AG04450 (cell line): ENCODE measurements at places on chromosomes 6 and 20. TPM values are rescaled to one million over a fixed set of nuclear protein-coding genes. Genes with fewer than 3 reads are reported as not detected.
A peak's percentile ranks its signal among the peaks of the same experiment; 100 is the strongest.

The OR2J1 gene
- polyA plus RNA-seq: not detected in 2 replicates

The BCAS1 gene
- not detected in 2 replicates for polyA plus RNA-seq

The SLC17A2 gene
- not detected in 2 replicates for polyA plus RNA-seq

The SYCP2 gene
- polyA plus RNA-seq: 0.24 and 0.25 TPM in 2 replicates

The TSPO2 gene
- polyA plus RNA-seq: not detected in 2 replicates

The SS18L1 gene
- polyA plus RNA-seq: 6.5 and 6.8 TPM in 2 replicates

The MYCT1 gene
- polyA plus RNA-seq: 0.07 and 0.25 TPM in 2 replicates

The DTNBP1 gene
- polyA plus RNA-seq: 15.2 and 18.5 TPM in 2 replicates

The SLC44A4 gene
- polyA plus RNA-seq: 0.04 and 0.12 TPM in 2 replicates

- peak; percentile 60 for DNase-seq
Measured at GRCh38 chr6:36633915-36634314, 39.8 kb downstream of the SRSF3 start.

DNA sequence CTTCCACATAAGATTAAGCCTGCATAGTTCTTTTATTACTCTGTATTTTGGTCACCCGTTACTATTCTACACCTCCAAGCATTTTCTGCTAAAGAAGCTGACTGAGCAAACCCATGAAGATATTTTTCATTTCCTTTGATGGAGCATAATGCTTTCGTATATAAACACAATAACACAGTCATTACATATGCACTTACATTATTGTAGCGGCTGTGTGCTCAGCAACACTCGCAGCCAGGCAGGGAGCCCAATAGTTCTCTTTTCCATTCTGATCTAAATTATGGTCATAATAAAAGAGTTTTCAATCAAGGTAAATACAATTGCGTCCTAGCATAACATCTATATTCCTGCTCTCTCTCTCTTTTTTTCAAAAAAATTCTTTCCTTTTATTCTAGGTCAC is 69.6 kb upstream of the TFB1M start:
- no peak for DNase-seq

- DNase-seq: no peak
Measured at GRCh38 chr20:45911486-45912343, at the start of gene PLTP. Gene PLTP, minus strand, starts transcription at chr20:45912155. Its CDS starts 703 bp downstream, at chr20:45911452.

DNA sequence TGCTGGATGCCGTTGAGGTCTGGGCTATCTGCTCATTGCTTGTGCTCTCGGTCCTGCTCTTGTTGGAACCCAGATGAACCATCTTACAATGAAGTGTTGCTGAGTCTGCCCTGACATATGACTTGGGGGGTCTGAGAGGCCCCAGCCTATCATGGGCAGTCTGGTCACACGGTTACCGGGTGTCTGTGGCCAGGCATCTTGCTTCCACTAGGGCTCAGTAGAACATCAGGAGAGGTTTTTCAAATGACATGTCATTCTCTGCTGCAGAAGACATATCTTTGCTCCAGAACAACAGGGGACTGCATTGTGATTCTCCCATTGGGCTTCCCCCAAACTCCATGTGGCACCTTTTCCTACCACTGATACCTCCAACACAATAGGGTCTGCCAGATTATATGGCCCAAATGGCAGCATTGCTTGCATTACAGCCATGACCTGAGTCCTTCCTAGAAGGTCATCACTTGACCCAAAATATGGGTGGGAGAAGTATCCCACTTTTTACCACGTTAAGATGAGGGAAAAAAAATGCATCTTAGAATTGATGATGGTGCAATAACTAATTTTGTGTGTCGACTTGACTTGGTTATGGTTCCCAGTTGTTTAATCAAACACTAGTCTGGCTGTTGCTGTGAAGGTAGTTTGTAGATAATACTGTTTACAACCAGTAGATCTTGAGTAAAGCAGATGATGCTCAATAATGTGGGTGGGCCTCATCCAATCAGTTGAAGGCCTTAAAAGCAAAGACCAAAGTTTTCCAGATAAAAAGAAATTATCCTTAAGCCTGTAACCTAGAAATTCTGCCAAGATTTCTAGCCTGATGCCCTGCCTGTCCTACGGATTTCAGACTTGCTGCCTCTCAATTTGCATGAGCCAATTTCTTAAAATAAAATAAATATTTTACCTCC is 241.0 kb downstream of the QKI start:
- DNase-seq: no peak

- no peak for DNase-seq
Measured at GRCh38 chr20:34644345-34644744, 32.5 kb downstream of the PIGU start.

- DNase-seq: no peak
Measured at GRCh38 chr6:6918216-6918983, 189.4 kb upstream of the RREB1 start.

DNA sequence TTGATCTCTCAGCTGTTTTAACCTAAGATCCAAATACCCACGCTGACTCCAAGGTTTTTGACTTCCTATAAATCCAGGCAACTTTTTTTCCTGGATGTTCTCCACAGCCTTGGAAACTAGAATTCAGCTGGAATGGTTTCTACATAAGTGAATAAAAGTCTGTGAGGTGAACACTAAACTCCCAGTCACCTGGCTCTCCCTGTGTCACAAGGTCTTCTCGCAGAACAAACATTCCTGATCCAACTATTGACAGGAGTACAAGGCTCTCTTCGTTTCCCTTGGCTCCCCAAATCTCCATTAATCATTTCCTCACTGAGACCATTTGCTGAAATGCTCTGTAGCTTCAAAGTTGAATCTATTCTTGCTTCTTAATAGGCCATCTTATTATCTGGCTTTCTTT is 265.7 kb downstream of the ADGRG6 start:
- no peak for DNase-seq

DNA sequence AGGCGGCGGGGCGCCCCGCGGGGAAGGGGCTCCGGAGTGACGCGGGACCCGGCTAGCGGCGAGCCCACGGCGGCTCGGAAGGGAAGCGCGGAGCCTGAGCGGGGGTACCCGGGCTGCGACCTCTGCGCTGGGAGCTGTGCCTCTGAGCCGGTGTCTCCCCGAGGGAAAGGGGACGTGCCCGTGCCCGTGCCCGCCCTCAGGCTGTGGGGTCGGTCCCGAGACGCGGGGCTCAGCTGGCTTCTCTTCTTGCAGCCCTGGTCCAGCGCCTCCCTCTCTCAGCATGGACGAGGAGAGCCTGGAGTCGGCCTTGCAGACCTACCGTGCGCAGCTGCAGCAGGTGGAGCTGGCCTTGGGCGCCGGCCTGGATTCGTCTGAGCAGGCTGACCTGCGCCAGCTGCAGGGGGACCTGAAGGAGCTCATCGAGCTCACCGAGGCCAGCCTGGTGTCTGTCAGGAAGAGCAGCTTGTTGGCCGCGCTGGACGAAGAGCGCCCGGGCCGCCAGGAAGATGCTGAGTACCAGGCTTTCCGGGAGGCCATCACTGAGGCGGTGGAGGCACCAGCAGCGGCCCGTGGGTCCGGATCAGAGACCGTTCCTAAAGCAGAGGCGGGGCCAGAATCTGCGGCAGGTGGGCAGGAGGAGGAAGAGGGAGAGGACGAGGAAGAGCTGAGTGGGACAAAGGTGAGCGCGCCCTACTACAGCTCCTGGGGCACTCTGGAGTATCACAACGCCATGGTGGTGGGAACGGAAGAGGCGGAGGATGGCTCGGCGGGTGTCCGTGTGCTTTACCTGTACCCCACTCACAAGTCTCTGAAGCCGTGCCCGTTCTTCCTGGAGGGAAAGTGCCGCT is 686 bp downstream of the ZGPAT start:
- DNase-seq: no peak

DNA sequence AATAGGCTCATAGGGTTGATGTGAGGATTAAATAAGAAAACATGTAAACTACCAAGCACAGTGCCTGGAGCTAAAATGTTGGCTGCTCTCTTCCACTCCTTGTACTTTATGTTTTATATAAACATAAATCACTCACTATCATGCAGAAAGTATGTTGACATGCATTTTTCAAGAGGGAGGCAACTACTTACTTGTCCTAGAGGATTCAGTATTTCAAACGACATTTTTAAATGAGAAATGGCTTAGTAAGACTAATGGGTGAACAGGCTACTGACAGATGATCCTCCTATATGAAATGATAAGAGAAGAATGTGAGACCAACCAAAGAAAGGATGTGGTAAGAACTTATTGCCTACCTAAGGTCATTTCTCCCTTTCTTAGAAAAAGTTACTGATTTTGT is 21.0 kb downstream of the LATS1 start:
- DNase-seq: no peak

DNA sequence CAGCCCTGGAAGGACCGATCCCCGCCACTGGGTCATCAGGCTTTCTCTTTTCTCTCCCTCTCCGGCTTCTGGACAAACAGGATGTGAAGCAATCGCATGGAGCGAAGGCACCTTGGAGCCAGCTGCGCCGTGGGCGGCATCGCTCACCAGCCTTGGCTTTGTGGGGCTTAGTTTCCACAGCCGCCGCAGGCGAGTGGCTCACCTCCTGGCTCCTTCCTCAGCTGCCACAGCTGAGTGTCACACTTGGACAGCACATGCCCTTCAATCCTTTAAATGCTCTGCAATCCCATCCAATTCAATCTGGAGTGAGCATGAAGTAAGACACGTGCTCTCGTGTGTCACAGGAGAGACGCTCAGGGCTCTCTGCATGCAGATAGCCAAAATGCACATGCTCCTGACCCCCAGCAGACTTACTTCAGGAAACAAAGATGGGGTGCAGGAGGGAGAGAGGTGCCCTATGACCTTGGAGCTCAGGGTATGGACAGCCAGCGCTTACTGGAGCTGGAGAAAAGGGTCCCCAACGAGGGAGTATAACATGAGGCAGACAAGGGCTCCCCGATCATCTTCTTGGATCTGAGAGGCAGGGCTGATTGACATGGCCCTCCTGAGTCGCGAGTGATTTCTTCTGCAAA is 70.9 kb downstream of the BMP7 start:
- no peak for DNase-seq

DNA sequence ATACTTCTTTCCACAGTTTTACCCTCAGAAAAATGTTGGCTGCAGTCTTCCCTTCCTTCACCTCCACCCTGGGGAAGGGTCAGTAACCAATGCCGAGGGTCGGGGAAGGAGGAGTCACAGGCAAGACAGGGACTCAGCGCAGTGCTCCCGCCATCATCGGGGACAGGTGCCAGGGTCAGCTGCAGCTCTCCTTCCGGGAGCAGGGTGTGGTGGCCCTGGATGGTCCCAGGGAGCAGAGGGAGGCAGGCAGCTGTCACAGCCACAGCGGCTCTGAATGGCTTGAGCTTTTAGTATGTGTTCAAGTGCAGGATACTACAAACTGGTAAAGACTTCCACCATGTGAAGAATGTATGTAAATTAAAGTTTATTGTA is 26.0 kb upstream of the PI16 start:
- no peak for DNase-seq

DNA sequence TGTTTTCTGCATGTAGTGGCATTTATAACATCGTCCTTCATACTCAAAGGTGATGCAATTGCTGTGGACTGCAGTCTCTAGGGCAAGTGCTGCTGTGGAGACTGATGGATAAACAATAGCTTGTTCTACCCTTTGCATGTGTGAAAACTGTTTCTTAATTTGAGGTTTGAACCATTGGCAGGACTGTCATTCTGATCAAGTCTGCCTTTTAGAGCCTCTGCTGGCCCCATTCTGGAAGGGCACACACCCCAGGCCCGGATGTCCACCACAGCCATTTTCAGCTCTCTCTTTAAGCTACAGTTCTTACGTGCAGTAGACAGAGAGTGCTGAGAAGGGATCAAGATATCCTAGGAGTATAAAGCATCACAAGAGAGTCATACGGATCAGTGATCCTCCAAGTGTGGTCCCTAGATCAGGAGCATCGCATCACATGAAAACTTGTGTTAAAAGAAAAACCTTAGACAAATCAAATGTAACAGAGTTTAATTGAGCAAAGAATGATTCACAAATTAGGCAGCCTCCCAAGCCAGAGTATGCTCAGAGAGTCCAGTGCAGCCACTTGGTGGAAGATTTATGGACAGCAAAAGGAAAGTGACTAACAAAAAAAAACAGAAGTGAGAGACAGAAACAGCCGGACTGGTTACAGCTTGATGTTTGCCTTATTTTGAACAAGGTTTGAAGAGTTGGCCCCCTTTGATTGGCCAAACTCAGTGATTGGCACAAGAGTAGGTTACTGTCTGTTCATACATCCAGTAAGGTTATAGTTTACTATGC is 52.0 kb downstream of the FRK start:
- no peak for DNase-seq

DNA sequence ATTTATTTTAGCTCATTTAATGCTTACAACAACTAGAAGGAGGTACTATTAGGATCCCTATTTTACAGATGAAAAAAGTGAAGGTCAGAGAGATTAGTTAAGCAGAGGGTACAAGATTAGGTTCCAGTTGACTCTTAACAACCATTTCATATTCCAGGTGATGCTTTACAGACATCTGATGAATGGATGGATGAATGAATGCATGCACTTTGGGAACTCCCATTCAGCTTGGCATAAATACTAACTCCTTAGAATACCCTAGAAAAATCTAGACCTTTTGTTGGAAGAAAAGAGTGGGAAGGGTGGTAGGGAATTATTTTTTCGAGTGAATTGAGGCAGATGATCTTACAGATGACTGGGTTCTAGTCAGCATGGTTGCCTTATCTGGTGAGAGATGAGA is 746 bp upstream of the SNRPB2 start:
- no peak for DNase-seq

GRCh38 chr6:127404594-127405178 is 54.5 kb downstream of the KIAA0408 start:
- no peak for DNase-seq

DNA sequence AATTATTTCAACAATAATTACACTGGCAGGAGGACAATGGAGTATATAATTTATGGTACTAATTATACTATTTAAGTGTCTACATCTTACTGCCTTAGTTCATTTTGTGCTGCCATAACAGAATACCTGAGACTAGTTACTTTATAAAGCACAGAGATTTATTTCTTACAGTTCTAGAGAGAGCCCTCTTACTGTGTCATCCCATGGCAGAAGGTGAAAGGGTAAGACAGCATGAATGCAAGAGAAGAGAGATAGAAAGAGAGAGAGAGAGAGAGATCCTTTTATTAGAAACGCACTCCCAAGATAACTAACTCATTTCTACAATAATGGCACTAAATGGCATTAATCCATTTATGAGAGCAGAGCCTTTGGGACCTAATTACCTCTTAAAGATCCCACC is 314.7 kb downstream of the EPM2A start:
- no peak for DNase-seq

DNA sequence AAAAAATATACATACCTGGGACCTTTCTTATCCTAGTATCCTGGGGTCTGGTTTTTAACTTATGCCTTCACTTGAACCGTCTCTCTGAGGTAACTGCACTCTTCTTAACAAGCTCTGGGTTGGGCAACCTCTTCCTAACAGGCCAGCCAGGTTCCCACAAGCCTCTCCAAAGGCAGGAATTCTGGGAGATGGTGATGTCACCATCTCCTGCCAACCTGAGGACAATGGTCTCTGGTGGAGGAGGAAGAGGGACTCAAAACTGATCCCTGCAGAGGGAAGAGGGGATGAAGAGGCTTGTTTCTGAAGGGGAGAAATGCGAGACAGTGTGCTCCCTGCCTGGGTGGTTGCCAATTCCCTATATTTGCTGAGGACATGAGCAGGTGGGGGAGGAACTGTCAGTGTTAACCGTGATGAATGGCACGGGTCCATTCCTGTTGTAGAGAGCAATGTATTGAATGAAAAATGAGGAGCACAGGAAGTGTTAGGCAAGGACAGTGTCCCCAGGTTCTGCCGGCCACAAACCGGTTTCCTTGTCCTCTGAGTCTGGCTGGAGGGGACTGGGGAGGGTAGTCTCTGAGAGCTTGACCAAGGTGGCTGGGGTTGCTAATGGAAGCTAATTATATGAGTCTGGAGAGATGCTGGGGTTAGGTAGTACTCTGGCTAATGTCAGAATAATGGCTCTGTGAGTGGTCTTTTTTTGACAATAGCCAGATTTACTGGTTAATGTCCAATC is 95.5 kb downstream of the KCNB1 start:
- DNase-seq: no peak

- DNase-seq: no peak
Measured at GRCh38 chr6:109760208-109760607, 69.1 kb downstream of the FIG4 start.
